Cardiac septum (tissue), 1 donor: ENCODE measurements at places on chromosomes 1 and 21.

DNA sequence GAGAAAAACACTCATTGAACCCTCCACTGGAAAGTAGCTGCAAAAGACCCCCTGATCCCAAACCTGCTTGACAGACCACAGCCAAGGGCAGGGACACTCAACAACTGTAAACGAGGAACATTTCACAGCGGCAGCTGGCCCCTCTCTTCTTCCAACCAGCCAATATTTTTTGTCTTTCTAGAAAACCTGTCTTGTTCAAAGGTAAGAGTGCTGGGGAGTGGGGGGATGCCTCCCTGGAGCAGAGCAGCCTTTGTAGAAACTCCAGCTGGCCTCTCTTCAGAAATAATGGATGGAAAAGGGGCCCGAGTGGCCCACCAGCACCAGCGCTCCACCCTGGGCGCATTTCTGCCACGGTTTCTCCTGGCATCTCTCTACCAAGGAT is 384.0 kb downstream of the RRAGC start:
- DNase-seq = no peak

- DNase-seq = no peak
These were observed 120.5 kb upstream of the NGF start for GRCh38 chr1:115458426-115459114.

DNA sequence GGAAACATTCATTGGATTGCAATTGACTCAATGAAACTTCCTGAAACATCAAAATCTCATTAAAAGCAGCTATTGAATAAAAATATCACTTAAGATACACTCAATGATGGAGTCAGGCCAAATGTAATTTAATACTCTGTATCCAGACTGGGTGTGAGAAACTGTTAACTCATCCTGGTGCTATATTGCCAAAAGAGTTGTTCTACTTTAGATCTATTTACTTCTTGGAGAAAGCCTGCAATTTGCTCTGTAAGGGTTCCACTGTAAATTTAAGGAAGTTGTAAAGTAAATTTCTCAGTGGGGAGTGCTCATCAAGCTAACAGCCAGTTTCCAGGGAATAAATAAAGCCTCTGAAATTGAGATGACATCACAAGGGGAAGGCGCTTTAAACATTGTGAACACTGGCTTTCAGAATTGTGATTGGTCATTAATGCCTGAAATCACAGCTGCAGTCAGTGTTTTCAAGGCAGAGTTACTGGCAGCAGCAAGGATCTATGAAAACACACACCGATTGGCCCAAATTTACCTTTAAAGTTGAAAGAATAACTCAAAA is 91.4 kb downstream of the OLFM3 start:
- no peak for DNase-seq

DNA sequence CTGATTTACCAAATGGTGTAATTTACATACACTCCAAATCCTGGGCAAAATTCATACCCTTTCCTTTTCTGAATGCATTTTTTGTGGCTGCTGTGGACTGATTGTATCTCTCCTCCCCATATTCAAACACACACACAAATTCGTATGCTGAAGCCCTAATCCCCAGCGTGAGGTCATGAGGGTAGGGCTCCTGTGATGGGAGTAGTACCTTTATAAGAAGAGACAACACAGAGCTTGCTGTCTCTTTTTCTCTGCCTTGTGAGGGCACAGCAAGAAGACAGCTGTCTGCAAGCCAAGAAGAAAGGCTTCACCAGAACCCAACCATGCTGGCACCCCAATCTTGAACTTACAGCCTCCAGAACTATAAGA is 24.4 kb downstream of the DUSP10 start:
- no peak for DNase-seq

DNA sequence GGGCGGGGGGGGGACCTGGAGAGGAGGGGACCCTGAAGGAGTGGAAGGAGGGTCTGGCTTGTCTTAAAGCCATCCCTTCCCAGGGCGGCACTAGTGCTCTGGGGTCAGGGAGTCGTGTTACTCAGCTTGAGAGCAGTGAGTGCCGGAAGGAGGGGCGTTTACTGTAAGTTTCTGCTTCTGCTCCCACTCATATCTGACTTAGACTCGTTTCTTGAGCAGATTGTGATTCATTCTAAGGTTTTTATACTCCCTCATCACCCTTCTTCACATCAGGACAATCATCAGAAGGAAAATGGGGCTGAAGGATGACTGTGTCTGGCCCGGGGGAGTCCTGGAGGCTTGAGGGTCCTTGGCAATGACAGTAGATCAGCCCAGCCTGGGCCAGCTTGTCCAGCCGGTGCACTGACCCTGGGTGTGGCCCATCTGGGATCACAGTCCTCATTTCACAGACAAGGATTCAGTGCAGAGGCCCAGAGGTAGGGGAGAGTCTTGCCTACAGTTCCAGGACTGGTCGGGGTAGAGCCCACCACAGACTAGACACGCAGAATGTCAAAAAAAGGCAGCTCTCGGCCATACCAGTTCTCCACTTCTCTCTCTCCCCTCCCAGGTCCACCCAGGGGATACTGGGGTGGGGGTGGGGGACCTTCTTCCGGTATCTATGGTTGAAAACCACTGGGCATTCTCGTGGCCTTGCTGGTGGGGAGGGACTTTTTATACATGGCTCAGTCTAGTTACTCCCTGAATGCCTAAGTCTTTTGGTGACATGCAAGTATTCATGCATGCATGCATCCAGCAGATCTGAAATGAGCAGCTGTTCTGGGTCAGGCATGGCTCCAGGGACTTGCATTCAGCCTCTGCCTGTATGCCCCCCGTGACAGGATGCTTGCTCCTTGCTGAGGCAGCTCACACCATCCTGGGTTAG is 5.1 kb downstream of the TNFRSF8 start:
- DNase-seq = no peak

- peak; percentile 83 for DNase-seq
These were observed 1.2 kb downstream of the PIK3C2B start for GRCh38 chr1:204493145-204493983.

- no peak for DNase-seq
These were observed 143.9 kb upstream of the FMN2 start for GRCh38 chr1:239947801-239948200.

GRCh38 chr1:166884040-166884642 is 8.1 kb upstream of the TADA1 start:
- peak; percentile 77 for DNase-seq

GRCh38 chr1:47477595-47478080 is 39.8 kb downstream of the FOXD2 start:
- DNase-seq = peak; percentile 26

GRCh38 chr1:12594966-12595756 is 22.8 kb downstream of the DHRS3 start:
- peak; percentile 85 for DNase-seq

GRCh38 chr21:41682719-41683179 is 84.1 kb downstream of the RIPK4 start:
- DNase-seq = no peak

GRCh38 chr1:46587069-46587468 is 17.0 kb downstream of the MKNK1 start:
- DNase-seq = no peak

DNA sequence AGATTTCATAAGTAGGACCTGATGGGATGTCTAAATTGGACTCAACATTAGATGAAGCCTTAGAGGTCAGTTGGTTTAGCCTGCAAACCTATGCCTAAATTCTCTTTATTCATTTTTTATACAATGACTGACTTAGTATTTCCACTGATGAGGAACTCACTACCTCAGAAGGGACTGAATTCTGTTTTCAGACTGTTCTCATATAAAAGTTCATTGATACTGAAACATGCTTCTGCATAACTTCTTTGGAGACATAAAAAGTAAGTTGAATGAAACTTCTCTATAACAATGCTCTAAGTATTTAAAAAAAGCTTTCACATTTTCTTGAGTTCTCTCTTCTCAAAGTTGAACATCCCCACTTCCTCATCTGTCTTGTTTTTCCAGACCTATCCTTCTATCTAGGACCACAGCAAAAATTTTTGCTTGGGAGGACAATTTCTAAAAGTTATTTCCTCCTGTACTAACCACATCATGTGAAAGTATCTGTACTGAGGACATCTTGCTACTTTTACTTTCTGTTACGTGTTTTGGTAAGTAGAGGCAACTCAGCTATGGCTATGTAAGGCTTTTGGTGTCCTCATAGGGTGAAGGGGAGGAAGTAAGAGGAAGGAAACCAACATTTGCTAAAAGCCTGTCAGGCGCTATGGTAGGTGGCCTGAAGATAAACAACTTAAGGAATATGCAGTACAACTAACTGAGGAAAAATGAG is 64.1 kb downstream of the USP24 start:
- DNase-seq = no peak

- DNase-seq = no peak
These were observed 206.8 kb downstream of the SLC45A1 start for GRCh38 chr1:8524627-8525157.

DNA sequence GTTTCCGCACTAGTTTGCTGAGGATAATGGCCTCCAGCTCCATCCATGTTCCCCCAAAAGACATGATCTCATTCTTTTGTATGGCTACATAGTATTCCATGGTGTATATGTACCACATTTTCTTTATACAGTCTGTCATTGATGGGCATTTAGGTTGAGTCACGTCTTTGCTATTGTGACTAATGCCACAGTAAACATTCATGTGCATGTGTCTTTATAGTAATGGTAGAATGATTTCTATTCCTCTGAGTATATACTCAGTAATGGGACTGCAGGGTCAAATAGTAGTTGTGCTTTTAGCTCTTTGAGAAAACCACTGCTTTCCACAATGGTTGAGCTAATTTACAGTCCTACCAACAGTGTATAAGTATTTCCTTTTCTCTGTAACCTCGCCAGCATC is 78.3 kb upstream of the BCL9 start:
- no peak for DNase-seq

DNA sequence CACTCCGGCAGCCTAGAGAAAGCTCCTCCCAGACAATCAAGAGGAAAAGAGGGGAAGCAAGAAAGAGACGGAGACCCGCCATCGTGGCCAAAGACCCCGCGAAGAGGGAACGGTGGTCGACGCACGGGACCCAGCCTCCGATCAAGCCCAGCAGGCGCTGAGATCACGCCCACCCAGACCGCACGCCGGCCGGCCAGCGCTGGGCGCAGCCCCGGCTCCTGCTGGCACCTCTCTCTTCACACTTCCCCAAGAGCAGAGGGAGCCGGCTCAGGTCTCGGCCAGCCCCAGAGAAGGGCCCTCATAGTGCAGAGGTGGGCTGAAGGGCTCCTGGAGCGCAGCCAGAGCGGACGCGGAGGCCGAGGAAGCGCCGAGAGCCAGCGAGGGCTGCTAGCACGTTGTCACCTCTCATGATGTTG is 918.4 kb upstream of the ADAMTS5 start:
- no peak for DNase-seq

- no peak for DNase-seq
These were observed 3.1 kb upstream of the EGLN1 start for GRCh38 chr1:231424950-231425805.

- DNase-seq = no peak
These were observed 163.8 kb downstream of the BACH1 start for GRCh38 chr21:29462479-29462878.

- peak; percentile 83 for DNase-seq
These were observed 575 bp downstream of the RRAGC start for GRCh38 chr1:38858833-38859560.

DNA sequence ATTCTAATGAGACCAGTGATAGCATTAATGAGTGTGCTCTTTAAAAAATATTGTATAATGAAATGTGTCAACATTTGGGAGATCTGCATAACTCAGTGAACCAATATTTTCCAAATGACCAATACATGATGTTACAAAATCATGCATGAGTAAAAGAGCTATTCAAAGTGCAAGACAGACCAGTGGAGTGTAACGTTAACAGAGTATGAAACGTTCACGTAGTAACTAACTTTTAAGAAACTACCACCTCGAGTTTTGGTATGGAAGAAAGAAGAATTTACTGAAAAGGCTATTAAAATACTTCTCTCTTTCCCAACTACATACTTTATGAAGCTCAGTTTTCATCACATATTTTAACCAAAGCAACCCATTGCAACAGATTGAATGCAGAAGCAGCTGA is 9.6 kb upstream of the SLC6A9 start:
- DNase-seq = no peak

GRCh38 chr1:184535191-184535970 is 148.6 kb downstream of the C1orf21 start:
- DNase-seq = no peak

DNA sequence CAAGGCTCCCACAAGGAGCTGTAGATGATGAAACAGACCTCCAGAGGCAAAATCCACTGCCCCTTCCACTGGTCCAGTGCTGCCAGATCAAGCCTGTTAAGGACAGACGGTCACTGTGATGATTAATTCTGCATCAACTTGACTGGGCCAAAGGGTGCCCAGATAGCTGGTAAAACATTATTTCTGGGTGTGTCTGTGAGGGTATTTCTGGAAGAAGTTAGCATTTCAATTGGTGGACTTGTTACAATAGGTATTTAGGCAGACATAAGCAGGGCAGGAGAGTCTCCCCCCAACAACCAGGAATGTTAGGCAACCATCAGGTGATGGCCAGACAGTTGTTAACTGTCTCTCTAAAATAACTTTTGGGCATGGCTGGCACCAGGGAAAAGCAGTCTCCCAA is 40.9 kb upstream of the GALNT2 start:
- no peak for DNase-seq

DNA sequence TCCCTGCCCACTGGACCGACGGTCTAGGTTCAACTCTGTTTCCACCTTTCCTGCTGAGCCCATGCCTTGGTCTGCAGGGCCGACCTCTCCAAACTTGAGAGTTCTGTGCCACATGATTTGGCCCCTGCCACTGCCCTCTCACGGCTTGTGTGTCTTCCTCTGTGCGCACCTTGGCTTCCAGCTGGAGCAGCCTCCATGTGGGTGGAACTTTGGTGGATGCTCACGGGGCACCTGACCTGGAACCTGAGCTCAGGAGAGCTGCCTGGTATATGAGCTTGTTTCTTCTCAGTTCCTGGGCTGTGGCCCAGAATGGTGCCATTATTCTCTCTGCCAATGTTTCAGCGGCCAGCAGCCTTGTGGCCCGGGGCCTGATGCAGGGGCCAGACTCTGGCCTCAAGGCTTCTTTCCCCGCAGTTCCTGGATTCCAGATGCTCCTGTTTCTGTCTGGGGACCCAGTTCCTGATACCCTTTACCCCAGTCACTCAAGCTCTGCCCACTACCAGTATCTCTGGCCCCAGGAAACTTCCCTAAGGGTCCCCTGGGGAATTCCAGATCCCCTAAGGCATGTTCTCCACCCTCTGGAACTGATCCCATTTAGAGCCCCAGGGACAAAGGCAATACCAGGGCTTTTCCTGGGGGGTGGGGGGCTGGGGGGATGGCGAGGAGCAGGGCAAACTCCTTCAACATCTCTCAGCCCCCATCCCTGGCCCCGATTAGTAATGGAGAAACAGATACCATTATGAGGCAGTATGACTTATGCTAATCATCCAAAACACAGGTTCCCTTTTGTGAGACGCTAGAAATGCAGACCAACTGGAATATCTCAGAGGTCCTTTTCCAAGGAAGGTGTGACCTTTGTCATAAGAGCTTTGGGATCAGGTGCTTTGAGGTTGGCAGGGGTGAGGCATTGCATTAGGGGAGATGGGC is 11.1 kb downstream of the QSOX1 start:
- DNase-seq = no peak
